ENCODE measurements at places on chromosomes 7 and 10.

GRCh38 chr7:46175221-46175620 lies 254.1 kb upstream of the IGFBP3 start:
- DNase-seq, result no peak

DNA sequence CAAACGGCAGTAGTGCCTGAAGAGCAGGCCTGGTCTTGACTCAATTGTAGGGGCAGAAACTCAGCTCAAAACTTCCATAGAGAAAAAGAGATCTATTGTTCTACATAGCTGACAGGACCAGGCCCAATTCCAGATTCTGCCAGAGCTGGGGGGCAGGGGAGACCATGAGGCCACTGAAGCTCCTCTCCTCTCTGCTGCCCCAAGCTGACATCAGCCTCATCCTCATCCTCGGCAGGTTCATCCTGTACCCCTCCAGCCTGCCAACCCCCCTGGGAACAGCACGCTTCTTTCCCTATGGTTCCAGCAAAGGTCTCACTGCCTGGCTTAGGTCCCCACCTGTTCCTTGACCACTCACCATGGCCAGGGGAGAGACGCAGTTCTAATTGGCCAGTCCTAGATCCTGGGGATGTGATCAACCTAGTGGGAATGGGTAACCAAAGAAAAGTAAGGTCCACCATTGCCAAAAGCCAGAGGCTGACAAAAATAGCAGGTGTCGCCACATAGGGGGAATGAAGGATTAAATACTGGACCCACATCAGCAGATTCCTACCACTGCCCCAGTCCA lies 42.9 kb downstream of the CCDC3 start:
- no peak for DNase-seq

DNA sequence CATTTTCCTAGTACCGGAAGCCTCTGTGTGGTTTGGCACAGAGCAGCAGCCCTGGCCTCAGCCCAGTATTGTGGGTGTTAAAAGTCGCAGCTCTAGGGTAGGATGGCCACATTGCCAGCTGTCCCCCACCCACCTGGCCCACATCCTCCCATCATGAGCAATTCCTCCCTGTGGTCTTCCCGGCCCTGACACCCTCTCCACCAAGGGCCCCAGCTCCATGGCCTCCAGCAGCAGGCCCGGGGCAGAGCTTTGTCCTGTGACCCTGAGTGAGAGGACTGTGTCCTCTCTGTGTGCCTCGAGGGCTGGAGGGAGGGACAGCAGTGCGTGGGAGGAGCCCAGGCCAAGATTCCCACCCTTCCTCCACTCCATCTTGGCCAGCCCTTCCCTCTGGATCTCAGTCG lies 93.7 kb downstream of the MYL10 start:
- no peak for DNase-seq

DNA sequence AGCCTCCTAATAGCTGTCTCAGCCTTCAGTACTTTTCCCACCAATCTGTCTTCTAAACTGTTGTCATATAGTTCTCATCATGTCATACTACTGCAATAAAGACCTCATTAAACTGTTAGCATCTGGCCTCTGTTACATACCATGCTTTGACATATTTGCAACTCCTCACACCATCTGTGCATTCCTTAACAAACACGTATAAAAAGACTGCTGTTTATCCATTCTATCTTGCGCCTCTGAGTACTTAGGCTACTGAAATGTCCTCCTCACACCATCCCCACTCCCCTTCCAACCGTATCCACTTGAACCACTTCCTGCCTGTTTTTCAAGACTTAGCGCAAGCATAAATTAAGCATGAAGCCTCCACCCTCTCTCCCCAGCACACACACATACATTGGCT lies 41.6 kb downstream of the SLC16A9 start:
- no peak for DNase-seq

DNA sequence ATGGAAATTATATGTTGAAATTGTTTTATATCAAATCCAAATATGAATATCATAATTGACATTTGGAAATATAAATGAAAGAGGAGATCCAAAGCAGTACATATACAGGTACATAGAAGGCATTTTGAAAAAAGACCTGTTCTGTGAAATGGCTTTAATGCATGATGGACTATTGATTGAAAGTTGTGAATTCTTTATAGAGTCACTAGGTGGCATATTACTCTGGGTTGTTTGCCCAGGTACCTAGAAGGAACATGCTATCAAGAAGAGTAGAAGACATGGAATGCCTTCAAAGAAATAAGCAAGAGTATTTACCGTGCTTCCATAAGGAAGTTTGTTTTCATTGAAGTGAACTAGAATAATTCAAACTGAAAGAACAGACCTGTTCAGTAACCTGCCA lies 160.0 kb upstream of the ANK3 start:
- no peak for DNase-seq

DNA sequence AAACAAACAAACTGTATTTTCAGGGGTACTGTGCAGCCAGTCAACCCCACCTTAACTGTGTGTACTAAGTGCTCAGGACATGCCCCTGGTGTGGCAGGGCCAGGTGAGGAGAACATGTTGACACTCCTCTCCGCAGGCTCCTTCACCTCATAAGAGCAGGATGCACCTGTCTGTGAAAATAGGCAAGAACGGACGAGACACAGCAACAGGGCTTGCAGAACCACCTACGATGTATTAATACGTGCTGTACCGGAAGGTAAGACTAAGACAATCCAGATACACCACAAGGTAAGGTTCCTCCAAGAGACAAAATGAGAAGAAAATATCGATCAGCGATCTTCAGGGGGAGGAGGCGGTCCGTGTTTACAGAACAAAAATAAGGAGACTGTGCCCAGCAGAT lies 65.8 kb upstream of the CAMK2B start:
- DNase-seq, result no peak

DNA sequence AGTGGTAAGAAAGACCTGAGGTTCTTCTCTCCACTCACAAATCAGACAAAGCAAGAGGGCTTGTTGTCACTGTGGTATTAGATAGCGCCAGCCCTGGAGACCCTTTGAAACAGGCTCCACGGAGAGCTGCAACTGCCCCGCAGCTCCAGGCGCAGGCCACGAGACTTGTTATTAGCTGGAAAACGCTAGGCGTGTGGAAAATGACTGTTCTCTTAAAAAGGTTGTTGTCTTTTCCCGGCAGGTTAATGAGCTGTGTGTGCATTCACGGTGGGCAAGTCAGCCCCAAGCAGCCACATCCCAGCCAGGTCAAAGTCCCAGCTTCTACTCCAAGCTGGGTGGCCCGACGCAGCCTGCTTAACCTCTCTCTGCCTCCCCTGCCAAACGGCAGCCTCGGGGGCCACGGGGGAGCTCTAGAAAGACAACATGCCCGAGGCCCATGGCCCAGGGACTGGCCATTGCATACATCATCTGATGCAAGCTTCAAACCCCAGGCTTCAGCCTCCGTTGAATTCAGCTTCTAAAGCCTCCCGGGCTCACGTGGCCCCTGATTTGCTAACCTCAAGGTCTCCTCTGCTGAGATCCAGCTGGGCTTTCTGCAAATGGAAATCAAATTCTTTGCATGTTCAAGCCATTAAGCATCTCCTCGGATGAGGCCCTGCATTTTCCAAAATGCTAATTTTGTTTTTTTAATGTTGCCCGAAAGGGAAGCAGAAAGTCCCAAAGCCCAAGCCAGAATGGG lies 61.3 kb upstream of the DNAAF5 start:
- DNase-seq, result peak; percentile 53

DNA sequence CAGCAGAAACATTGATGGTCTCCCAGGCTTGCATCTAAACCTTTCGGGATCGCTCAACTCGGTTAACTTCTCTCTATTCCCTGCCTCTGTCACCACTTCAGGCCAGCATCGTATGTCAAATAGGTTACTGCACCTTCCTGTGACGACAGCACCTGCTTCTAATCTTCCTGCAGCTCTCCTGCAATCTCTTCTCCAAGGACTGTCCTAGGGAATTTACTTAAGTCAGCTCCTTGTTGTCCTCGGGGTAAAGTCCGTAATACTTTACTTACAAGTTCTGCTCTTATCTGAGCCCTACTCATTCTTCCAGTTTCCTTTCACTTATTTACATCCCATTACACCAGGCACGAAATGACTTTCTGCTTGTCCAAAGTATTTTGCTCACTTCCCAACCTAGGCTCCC lies 372.7 kb upstream of the AKR1E2 start:
- no peak for DNase-seq

DNA sequence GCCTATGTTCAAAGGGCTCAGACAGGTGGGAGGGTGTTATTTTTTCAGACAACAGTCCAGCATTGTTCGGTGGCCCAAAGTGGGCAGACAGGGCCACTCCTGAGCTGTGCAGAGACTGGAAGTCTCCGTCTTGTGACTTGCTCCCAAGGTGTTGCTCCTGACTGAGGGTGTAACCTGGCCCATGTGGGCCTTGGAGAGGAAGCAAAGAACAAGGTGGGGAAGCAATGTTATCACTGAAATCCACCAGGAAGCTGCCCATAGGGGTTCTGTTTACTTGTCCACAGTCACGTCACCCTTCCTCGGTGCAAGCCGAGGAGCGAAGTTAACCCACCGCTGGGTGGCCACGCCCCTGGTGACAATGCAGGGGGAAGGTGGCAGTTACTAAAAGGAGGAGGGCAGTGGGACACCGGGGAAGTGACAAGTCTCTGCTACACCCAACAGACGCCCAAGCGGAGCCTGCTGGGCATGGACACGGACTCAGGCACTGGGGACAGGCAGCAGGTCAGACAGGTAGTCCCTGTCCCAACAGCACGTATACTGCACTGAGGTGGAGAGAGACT lies 311.6 kb upstream of the MKI67 start:
- no peak for DNase-seq

GRCh38 chr7:2138146-2138765 lies 94.5 kb downstream of the MAD1L1 start:
- DNase-seq, result no peak

DNA sequence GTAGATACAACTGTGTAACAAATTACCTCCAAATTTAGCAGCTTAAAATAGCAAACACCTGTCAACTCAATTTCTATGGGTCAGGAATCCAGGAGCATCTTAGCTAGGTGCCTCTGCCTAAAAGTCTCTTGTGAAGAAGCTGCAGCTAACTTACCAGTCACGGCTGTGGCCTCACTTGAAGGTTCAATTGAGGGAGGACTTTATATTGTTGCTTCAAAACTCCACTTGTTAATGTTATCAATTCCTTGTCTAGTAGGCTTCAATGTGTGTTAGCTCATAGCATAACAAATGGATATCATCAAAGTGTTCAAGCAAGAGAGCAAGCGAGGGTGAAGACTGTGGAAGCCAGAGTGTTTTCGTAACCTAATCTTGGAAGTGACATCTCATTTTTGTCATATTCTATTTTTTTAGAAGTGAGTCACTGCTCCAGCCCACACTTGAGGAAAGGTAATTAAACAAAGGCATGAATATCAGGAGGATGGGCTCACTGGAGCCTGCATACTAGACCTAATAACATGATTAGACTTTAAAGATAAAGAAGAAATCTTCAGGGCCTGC lies 172.9 kb downstream of the SPAG6 start:
- no peak for DNase-seq

DNA sequence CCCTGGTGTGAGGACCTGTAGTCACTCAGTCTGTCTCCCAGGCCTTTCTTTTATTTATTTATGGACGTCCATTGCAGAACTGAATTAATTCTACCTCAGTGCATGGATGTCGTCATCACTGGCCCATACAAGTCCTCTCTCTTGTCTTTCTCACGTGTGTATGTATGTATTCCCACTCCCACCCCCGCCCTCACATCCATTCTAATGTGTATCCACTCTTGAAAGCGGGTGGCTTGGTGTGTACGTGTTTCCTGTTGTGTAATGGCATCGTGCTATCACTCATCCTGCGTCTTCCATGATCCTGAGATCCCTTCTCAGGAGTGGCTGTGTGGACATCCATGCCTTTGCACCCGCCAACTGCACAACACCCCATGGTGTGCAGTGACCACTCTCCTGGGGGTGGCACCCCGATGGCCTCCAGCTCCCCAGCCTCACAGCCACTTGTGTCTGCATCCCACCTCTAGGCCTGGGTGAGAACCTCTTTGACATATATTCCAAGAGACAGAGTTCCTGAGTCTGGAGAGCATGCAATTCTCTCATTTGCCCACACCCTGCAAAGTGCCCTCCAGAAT lies 3.0 kb upstream of the AOC1 start:
- DNase-seq, result no peak

DNA sequence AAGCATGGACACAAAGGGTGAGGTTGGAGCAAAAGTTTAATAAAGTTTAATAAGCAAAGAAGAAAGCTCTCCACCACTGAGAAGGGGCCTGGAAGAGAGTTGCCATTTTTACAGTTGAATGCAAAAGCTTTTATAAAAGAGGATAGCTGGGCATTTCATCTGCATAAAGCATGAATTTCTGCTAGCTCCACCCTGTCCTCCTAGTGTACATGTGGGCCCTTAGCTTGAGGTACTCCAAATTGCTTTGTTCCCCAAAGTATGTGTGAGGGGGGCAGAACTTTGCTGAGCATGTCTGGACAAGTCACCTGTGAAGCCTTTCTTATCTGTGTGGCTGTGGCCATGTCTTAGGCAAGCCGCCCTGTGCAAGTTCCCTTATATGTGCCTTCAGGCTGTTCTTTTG lies 22.6 kb upstream of the CROT start:
- DNase-seq, result no peak

GRCh38 chr10:102007796-102008195 lies 48.2 kb downstream of the ARMH3 start:
- DNase-seq, result no peak

- DNase-seq, result no peak
These were observed 79.2 kb upstream of the PTPRZ1 start for GRCh38 chr7:121793716-121794115.

DNA sequence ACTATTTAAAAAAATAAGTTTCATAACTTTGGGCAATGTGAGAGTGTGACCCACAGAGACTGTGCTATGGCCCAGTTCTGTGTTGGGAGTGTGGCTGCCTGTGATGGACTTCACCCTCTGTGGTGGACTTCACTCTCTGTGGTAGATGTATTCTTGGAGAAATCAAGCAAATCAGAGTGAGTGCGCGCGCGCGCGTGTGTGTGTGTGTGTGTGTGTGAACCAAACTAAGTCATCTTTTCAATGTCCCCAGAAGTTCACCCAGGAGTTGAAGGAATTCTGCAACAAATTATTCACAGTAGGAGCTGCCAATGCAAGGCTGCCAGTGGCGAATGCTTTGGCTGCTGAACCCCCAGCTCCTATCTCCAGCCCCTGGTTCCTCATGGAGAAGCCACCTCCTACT lies 184.5 kb downstream of the ADAM12 start:
- DNase-seq, result no peak

- DNase-seq, result no peak
These were observed 64.1 kb downstream of the PIK3AP1 start for GRCh38 chr10:96656198-96656577.

DNA sequence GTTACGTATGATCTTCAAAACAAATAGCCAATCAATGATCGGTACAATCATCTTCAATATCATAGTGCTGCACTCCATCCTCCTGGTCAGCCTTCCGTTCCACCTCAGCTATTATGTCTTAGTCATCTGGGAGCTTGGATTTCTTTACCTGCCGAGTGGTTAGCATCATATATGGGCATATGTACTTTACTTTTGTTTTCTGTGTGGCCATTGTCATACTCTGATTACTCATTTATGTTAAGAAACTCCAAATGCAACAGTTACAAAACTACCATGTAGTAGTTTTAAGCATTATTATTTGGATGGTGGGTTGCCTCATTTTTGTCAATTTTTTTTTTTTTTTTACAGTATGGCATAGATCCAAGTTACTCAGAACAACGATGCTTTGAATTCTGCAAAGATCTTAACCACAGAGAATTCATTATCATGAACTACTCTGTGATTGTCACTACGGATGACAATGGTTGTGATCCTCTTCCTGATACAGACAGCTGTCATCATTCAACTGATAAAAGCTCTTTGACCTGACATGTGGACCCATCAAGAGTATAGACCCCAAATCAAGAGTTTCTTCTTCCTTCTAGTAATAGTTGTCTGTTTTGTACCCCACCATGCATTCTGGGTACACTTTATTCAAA lies 52.1 kb upstream of the NME8 start:
- DNase-seq, result no peak

All from muscle of arm (tissue), 14 donors.